ENCODE measurements at places on chromosomes 7 and 10.

GRCh38 chr7:133021196-133021595, 60.7 kb downstream of the CHCHD3 start:
- no peak for DNase-seq

- no peak for DNase-seq
Observed at GRCh38 chr10:70832221-70832620, 16.5 kb downstream of the SGPL1 start.

GRCh38 chr7:36316319-36316718, 73.3 kb upstream of the ANLN start:
- no peak for DNase-seq

DNA sequence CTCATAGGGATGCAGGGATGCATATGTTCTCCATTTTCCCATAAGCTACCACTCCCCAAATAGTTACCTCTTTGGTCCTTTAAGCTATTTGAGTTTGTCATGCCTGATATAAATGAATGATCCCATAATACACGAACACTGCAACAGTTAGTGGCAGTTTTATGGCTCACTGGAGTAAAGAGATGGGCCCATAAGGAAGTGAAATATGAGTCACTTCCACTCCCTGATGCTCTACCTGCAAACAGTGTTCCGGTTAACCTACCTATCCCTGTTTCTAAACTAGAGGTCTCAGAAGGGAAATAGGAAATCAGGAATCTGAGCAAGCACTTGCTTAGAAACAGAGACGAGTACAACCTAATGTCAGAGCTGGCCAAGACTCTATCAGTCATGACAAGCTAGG, 71.7 kb downstream of the CALD1 start:
- DNase-seq = no peak

GRCh38 chr7:38020121-38020785, 99.8 kb downstream of the EPDR1 start:
- no peak for DNase-seq

DNA sequence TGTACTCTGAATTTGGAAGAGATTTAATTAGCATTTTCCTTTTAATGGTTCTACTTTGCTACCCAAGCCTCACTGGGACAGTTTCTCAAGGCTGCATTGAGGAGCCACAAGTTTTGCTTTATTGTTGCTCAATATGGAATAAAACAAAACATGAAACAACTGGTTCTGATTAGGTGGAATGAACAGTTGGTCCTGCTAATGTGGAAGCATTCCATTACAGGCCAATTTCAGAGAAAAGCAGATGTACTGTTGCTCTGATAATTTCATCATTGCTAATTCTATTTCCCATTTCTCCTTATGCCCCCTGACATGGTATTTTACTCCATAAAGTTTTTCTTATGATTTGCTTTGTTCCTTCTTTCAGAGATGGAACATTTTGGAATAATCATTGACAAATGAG, 66.0 kb upstream of the PAPSS2 start:
- DNase-seq = no peak

- DNase-seq = no peak
Observed at GRCh38 chr7:2779051-2779450, 65.1 kb downstream of the GNA12 start.

GRCh38 chr10:71045936-71046335, 157.6 kb upstream of the PCBD1 start:
- DNase-seq = no peak

GRCh38 chr7:137753948-137754851, 92.6 kb downstream of the DGKI start:
- no peak for DNase-seq

- DNase-seq = no peak
Observed at GRCh38 chr10:79932307-79932706, 16.6 kb downstream of the SFTPD start.

DNA sequence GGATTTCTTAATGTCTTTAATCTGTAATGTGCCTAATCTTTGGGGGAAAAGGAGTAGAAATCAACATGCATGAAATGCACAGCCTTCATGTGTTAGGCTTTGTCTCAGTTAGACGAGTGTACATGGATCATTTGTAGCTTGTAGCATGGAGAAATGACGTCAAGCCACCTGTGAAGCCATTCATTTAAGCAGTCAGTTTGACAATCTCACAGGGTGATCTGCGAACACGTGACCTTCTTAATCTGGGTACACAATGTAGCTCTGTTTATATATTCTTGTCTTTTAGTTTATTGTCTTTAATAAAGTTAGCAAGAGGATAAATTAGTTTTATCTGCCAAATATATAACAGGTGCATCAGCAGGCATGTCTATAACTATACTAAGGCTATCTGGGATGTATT, 351.9 kb upstream of the LRGUK start:
- no peak for DNase-seq

DNA sequence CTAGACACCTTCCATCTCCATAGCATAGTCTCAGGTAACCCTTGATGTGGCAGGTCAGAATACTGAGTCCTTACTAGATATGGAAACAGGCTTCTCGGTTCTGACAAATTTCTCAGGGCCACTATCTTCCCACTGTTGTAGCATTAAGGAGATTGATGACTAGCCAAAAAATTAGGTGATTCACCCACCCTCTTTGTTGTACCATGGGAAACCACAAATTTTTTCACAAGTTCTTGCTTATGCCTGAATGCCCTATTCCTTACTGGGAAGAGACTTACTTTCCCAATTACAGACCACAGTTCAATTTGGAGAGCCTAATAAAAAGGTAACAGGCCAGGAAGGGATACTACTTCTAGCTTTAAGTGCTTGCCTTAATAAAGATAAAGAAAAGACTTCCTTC, 948.8 kb downstream of the GRM8 start:
- no peak for DNase-seq

DNA sequence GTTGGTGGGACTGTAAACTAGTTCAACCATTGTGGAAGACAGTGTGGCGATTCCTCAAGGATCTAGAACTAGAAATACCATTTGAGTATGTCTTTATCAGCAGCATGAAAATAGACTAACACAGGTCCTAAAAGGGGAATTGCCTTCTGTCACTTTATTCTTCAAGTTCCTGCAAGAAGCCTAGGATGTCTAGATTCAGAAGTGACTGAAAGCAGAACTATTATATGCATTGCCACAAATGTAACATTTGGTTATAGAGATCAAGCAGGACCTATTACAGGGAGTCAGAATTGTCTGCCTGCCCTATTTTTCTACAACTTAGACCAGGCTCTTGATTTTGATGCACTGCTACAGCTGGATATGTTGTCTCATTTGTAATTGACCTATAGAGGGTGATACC, 364.7 kb downstream of the SORCS1 start:
- no peak for DNase-seq

DNA sequence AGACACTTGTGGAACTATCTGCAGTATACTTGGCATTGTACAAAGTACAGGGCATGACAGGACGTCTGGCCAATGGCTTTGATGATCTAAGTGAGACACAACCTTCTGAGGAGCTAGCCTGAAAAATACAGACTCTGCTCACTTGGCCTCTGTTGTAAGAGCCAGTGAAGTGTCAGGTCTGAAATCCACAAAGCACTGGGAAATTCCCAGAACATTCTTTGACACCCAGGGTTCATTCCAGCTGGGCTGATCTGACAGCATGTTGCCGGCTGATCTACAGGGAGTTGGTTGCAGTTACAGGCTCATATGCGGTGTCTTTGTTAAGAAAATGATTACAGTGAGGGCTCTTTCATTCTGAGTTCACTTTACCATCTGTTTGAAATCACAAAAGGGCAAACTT, 354.6 kb downstream of the PHF14 start:
- no peak for DNase-seq

DNA sequence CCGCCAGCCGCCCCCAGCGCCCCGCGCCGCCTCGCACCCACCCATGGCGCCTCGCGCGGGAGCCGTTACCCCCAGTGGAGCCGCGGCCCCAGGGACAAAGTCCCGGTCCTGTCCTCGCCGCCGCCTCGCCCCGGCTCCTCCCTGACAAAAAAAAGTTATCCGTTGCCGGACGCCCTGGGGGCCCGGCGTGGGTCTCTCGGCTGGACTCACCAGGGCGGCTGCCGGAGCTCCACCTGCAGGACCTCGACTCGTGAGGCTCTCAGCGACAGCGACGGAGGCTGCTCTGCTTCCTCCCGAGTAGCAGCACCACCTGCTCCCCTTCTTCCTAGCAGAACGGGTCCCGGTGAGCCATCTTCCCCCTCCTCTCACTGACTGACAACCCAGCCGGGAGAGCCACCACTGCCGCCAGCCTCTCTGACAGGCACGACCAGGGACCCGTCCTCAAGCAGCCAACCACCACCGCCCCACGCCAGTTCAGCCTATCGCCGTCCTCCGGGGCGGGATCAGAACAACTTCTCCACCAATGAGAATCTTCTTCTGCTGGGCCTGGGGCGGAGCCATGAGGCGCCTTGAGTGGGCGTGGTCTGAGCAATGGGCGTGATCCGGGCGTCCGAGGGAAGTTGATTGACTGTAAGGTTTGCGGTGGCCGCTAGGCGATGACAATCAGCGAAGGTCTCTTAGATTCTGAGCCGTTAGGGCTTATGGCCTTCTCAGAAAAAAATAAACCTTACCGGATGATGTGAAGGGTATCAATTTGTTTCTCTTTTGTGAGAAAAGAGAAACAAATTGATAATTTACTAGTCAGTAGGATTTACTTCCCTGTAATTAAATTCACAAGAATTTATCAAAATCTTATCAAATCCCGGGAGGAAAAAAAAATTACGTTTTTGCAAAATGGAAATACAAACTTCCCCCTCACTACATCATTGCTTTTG, at the start of gene HYCC1:
Gene HYCC1 (minus strand): TSS at position 416 of the 935 bp plus-strand sequence. CDS start 23,019 bp downstream, outside the sequence.
- DNase-seq = peak; percentile 98

GRCh38 chr7:7427363-7427762, 108.3 kb downstream of the COL28A1 start:
- DNase-seq = no peak

DNA sequence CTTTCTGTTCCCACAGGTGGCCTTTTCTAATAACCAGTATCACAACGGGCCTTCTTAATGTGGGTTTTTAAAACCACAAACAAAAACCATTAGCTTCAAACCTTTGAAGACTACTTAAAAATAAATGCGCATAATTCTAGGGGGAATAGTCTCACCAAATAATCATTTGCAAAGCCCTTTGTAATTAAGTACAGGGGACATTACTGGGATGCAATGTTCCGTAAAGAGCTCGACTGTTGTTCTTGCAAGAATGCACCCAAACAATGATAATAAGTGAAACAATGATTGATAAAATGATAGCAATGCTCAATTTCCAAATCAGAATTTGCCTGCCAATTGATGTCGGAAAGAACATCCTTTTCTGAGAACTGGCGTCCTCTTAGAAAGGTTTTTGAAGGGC, 589.1 kb upstream of the ADARB2 start:
- no peak for DNase-seq

- DNase-seq = no peak
Observed at GRCh38 chr10:48620719-48621118, 15.8 kb upstream of the ARHGAP22 start.

DNA sequence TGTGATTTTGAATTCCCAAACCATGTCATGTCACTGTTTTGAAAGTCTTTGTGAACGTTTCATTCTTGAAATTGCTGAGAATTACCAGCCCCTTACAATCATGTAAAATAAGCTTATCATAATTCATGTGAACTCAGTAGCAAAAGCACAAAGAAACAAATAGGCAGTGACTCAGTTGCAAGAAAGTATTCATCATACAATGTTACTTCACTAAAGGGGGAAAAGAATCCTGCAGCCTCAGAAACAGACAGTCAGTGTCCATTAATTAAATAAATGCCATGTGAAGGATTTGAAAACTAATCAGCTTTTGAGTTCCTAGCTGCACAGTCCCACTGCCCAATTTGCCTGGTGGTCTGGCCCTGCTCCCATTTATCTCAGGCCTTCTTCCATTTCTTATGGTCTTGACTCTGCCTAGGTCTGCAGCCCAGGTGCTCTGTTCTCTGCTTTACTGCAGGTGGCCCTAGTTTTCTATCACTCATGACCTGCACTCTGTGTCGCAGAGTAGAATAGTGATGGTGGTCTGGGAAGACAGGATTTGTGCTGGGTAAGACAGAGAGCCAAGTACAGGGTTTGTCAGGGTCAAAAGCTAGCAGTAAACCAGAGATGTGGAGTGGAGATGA, 99.7 kb downstream of the PLCE1 start:
- no peak for DNase-seq

GRCh38 chr7:98206451-98207330, 4.5 kb upstream of the BHLHA15 start:
- DNase-seq = no peak

DNA sequence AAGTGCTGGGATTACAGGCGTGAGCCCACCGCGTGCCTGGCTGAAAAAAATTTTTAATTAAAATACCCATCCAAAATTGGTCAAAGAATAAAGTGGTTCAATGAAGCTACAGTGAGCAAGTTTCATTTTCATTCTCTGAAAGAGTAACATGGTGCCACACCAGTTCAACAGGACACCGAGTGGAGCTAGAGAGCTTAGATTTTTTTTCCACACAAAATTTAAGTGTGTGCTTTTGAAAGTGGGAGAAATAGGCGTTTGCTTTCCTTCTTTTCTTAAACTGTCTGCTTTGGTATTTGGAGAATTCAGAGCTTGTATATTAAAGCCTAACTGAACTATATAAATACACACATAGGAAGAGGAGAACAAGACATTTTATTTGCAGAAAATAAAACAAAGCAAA, 43.4 kb downstream of the BPGM start:
- peak; percentile 65 for DNase-seq

- DNase-seq = no peak
Observed at GRCh38 chr10:75770626-75771081, 339.2 kb downstream of the LRMDA start.
